GM12878 (cell line): ENCODE measurements at places on chromosomes 16 and 17.

GRCh38 chr16:89949756-89950155 is 1.2 kb downstream of the DEF8 start:
- DNase-seq = no peak

GRCh38 chr17:47810200-47810821 is 11.3 kb downstream of the OSBPL7 start:
- no peak for DNase-seq

DNA sequence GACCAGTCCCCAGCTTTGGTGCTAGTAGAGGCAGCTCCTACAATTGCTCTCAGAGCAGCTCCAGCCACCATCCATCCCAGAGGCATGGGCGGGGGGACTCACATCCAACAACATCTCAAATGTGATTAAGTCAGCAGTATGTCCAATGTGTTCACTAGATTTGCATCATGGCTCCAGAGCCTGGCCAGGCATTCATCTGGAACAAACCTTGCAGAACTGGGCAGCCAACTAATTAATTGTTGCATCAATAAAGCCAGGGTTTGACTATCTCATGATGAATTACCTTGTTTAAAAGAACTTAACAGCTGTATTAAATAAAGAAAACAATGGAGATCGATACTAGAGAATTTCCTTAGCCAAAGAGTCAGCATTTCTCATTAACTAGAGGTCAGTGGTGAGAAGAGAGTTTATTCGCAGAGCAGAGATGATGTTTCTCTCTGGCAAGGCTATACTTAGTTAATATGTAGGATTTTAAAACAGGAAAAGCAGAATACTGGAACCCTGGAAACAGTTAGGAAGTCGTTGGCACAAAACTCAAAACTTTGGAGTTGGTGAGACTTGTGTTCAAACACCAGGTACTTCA is 494.4 kb downstream of the GRIN2A start:
- DNase-seq = no peak

DNA sequence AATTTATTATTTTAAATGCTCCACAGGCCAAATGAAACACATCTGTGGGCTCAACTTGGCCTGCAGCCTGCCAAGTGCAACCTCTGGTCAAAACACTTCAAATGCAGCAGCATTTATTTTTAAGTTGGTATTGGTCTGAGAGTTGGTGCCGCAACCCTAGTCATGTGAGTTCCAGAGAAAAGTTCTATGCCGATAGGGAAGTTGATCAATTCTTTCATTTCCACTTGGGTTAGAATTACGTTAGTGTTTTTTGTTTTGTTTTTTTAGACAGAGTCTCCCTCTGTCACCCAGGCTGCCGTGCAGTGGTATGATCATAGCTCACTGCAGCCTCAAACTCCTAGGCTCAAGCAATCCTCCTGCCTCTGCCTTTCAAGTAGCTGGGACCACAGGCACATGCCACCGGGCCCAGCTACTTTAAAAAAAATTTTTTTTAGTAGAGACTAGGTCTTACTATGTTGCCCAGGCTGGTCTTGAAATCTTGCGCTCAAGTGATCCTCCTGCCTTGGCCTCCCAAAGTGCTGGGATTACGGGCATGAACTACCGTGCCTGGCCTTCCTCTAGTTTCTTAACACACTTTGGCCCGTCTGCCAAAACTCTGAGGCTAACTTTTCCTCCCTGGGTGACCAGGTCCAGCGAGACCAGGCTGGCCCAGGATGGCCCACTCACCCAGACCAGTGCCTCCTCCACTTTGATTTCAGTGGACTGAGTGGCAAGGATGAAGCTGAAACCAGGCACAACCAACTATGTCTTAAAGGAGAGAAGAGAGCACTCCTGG is 221.1 kb downstream of the MRTFB start:
- DNase-seq = no peak

- no peak for DNase-seq
These were observed 33.3 kb upstream of the DYNLRB2 start for GRCh38 chr16:80507538-80507937.

DNA sequence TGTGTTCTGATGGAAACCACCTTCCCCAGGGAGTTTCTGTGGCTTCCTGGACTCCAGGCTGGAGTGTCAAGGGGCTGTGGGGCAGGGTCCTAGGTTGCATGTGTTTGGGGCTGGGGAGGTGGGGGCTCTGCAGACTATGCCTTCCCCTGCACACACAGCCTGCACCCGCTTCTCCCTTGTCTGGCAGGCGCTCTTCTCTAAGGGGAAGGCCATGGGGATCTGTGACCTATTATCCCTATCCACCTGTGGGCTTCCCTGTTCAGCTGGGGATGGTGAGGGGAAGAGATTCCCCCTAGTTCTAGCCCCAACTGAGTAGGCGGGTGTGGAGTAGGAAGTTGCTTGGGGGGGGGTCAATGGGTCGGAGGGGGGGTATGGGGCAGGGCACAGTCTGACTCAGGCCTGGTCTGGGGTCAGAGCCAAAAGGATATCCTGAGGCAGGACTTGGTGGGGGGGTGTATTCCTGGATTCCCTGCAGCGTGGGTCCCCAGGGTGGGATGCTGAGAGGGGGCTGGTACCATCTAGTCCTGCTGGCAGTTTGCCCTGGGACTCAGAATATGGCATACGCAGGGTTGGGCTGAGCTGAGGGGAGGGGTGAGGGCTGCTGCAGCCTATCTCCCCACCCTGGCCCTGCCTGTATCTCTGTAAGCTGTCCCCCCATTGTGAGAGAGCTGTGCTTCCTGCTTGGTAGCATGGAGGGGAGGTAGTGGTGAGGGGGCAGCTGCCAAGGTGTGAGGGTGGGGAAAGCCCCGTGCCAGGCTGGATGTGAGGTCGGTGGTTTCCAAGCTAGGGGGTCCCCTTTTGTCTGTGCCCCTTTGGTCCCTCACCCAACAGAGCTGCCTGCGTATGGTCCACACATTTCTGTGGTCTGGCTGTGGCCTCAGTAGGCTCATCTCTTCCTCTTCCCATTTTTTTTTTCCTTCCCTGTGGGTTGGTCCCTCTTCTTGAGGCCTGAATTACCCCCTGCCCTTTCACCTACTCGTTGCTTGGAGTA is 14.7 kb downstream of the RARA start:
- DNase-seq = no peak

- no peak for DNase-seq
These were observed 14.7 kb upstream of the KLHL36 start for GRCh38 chr16:84633622-84634021.

- DNase-seq = no peak
These were observed 22.3 kb downstream of the GAN start for GRCh38 chr16:81337097-81337496.

GRCh38 chr17:37766971-37767370 is 22.1 kb upstream of the HNF1B start:
- DNase-seq = no peak

DNA sequence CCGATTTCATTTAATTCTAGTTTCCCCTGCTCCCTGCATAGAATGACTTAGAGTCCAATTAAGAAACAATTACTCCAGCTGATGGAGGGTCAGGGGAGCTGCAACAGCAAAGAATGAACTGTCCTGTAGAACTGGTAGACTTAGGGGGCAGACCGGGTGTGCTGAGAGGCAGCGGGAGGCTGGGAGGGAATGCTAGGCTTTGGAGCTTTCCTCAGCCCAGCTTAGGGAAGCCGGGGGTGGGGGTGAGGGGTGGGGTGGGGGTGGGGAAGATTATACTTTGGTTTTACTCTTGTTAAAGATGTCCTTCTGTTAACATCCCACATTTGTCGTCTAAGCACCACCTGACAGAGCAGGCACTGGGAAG is 458.6 kb upstream of the ASIC2 start:
- no peak for DNase-seq

DNA sequence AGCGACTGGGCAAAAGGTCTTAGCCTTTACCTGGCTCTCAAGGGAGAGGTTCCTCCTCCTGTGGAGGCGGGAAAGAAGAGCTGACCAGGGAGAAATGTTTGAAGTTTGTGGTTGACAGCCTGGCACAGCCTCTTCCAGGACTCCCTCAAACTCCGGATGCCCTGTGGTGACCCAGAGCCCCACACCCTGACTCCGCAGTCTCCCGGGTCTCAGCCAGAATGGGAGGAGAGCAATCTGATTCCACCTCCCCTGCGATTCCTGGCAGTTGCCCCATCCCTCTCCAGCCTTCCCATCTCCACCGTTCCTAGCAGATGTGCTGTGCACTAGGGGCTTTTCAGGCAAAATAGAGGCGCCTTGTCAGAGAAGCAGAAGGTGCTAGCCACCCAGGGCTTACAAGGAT is 5.5 kb upstream of the DNAI2 start:
- no peak for DNase-seq
